ENCODE measurements at places on chromosomes 7 and 10.

GRCh38 chr7:78493401-78493800 is 694.8 kb downstream of the PHTF2 start:
- no peak for DNase-seq

DNA sequence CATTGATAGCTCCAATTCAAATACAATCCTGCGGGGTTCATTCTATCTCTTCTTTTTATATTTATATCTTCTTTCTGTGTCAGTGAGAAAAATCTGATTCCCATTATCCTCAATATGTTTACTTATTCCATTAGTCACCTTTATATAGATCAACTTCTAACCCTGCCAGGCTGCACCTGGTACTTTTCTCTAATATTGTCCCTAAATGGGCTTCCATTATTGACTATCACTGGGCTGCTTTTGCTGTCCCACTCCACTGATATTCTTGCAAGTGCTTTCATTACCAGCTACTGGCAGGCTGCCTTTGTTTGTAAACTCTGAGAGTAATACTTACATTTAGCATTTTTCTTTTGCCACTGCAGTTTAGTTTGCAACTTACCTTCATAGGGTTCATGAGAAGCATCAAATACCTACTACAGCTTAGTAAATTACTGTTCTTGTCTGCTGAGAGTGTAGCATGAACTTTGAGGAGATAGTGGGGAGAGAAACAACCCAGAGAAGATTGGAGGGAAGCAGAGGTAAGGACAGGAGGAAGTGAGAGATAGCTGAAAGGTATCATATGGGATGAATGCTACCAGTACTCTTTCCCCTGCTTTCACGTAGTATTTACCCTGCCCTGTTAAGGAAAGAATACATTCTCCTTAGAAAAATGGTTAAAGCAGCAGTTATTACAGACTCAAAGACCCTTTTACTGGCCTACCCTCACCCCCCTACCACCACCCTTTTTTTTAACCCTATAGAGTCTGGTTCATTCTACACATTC is 119.1 kb downstream of the PHTF2 start:
- DNase-seq = no peak

GRCh38 chr10:88994019-88994418 is 3.4 kb downstream of the FAS start:
- no peak for DNase-seq

DNA sequence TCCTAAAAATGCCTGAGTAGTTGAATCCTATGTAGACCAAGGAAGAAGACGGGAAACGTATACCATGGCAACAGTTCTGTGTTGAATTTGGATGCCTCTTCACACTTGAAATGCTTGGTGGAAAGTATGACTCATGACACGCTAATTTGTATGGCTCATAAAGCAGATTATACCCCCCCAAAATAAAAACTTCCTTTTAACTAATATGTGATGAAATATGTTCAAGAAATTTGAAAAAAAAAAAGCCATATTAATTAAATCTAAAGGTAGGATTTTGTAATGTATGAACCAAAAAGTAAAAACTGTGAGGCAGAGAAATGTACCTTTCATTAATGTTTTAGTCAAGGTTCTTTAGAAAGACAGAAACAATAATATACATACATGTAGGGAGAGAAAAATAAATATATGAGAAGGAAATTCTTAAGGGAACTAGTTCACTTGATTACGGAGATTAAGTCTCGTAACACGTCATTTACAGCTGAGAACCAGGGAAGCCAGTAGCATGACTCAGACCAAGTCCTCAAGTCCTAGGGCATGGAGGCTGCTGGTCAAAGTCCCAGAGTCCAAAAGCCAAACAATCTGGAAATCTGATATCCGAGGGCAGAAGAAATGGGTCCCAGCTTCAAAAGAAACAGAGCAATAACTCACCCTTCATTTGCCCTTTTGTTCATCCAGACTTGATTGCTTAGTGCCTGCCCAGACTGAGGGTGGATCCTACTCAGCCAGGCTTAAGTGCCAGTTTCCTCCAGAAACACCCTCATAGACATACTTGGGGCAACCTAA is 485.1 kb downstream of the SEMA3D start:
- no peak for DNase-seq

- no peak for DNase-seq
Observed at GRCh38 chr7:112503361-112503972, 22.7 kb downstream of the LSMEM1 start.

- no peak for DNase-seq
Observed at GRCh38 chr7:141992156-141992555, 3.5 kb upstream of the MGAM start.

DNA sequence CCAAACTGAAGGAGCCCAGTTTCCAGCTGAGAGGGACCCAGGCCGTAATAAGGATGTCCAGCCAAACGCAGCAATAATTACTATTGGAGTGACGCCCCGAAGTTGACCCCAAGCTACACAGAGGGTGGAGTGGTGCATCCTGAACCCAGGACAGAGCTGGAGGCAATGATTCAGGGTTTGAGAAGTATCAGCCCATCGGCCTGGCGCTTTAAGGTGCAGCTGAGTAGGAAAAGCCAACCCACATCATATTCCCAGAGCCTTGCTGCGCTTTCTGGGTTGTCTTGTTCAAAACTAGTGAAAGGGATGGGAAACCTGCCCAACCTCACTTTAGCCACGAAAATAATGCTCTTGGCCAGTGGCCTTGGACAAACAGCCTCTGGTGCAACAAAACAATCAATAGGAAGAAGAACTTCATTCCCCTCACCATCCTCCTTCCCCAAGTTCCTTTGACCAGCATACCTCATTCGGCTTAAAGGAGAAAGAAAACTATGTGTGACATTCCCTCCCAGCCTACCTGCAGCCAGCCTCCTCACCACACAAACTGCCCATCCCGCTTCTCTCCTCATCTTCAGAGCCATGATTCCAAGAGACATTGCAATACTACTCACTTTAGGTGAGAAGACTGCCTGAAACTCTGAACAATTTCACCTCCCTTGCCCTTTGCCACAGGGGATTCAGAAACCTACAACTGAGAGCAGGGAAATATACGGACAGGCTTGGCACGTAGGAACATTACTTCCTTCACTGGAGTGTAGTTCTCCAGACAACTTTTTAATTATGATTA is 217.2 kb upstream of the MKLN1 start:
- DNase-seq = no peak

DNA sequence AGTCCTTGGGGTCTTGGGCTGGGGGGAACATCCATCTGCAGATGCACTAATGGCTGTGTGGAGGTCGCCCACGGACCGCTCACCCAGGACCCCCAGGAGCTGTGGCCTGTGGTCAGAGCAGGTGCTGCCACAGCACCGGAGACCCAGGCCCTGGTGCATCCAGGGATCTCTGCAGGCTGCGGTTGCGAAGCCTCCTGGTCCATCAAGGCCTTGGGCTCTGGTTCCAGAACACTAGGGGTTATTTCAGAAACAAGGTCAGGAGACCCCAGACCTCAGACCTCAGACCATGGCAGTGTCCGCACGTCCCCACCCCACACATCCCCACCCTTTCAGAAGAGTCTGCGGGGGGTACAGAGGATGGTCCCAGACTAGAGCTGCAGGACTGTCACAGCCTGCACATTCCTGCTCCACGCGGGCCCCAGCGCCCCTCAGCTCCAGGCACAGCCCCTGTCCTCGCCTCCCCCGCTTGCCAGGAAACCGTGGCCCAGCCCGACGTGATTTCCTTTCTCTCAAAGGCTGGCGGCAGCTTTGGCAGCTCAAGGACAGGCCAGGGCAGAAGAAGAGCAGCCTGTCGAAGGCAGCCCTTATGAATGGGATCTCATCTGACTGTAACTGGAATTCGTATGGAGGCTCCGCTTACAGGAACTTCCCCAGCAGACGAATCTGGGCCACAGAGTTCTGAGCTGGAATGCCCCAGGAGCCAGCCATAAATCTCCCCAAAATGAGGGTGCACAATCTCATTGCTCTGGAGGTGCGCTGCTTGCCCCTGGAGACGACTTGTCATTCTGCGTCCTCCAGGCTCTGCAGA is 136.2 kb upstream of the RET start:
- no peak for DNase-seq

- no peak for DNase-seq
Observed at GRCh38 chr7:47666164-47666862, 84.4 kb upstream of the TNS3 start.

- DNase-seq = peak; percentile 5
Observed at GRCh38 chr10:77049896-77050295, 587.7 kb downstream of the KCNMA1 start.

DNA sequence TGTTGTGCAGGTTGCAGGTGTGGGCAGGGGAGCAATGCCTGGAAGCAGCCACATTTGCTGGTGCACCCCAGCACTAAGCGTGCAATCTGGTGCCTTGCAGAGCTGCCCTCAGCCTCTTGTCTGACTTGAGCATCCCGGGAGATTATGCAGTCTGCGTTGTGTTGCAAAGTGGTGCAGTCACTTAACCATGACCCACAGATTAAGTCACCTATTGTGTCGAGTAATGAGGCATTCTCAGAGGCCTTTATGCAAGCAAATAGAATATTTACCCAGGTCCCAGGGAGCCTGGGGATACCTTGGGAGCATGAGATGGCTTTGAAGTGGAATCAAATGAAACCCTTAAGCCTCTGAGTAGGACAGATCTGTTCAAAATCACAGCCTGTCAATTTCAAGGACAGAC is 529.0 kb downstream of the TYW1 start:
- no peak for DNase-seq

- DNase-seq = no peak
Observed at GRCh38 chr7:138023618-138024342, 21.9 kb upstream of the CREB3L2 start.

- no peak for DNase-seq
Observed at GRCh38 chr7:5139998-5140397, 50.0 kb upstream of the WIPI2 start.

GRCh38 chr7:5704534-5704922 is 76.9 kb downstream of the RNF216 start:
- DNase-seq = peak; percentile 41

DNA sequence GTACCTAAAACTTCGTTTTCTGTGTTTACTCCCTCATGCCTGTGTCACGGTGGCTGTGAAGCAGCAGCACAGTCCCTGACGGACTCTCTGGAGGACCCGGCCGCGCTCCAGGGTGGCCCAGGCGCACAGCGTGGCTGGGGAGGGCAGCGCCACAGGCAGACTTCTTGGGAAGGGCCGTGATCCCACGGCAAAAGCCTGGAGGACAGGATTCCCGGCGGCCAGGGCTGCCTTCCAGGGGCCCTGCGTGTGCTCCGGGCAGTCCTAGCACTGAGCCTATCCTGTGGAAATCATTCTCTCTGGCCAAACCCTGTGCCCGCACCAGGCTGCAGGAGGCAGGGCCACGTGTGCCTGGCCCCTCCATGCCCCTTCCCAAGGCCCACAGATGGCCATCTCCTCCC is 244.2 kb downstream of the MAD1L1 start:
- DNase-seq = no peak

DNA sequence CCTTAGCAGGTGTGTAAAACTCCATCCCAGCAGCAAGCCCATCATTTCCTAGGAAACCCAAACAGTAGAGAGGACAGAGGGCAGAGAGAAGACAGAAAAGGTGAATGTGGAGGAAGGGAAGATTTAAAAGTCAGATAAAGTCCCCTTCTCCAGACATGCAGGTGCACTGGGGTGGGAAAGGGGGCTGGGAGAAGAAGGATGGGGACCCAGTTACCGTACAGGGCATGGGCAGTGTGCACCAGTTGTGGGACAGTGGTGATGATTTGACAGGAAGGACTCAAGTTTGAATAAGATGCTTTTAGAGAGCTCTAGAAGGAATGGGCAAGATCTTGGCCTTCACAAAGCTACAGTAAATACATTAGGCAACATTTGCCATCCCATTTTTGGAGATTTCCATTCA is 110.7 kb upstream of the PLXNA4 start:
- no peak for DNase-seq

GRCh38 chr7:44887293-44887692 is 2.0 kb upstream of the PURB start:
- no peak for DNase-seq

DNA sequence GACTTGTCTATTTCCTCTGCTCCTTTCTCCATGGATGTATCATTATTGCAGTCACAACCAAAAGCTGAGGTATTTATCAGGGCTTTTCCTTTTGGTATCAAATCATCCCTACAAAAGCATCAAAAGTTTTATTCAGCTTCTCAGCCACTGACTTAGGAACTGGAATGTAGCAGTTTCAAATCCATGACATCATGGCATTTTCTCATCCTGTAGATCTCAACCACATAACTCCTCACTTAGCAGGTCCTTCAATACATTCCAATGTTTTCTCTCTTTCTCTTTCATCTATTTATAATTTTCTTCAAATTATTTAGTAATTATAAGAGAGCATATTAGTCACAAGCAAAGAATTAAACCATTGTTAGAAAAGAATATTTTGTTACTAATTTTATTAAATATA is 537.4 kb upstream of the SORCS1 start:
- no peak for DNase-seq

- DNase-seq = peak; percentile 40
Observed at GRCh38 chr7:121961089-121961867, 88.3 kb downstream of the PTPRZ1 start.

DNA sequence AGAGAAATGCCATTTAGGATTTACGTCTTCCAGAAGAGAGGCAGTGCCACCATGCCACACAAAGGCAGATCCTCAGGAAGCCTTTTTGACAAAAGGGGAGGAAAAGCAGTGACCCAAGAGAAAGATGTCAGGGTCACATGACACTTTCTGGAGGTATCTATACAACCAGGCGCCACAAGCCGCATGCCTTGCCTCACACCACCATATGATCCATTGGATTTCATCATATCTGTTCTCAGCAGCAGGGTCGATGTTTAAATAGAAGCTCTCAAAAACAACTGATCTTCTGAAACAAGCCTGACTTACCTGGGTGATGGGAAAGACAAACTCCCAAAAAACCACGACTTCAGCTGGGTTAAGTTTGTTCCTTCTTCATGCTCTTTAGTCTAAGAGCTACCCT is 52.5 kb upstream of the UNC5B start:
- DNase-seq = no peak

- DNase-seq = peak; percentile 86
Observed at GRCh38 chr10:126421756-126422256, 33.5 kb upstream of the ADAM12 start.

GRCh38 chr10:62961951-62962523 is 145.9 kb upstream of the EGR2 start:
- DNase-seq = no peak

DNA sequence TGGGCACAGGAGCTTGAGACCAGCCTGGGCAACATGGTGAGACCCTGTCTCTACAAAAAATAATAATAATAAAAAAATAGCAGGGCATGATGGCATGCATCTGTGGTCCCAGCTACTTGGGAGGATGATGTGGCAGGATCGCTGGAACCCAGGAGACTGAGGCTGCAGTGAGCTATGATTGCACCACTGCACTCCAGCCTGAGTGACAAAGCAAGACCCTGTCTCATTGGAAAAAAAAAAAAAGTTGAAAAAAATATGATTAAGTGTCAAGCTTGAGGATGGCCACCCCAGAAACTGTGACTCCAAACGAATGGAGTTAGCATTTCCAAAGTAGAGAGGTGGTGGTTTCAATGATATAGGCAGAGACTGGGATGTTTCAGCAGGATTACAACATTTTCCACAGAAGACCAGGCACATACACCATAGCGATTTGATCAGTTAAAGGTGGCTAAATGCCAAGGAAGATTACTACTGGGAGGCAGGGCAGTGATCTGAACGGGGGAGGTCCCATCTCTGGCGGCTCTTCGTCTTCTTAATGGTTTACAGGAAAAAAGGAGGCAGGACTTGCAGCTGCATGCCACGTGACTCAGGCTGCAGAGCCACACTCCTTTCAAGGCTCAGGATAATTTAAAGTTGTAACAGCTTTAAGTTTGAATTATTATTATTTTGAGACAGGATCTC is 250.6 kb upstream of the GALNT17 start:
- DNase-seq = no peak

GRCh38 chr7:48041653-48041970 is 6.3 kb downstream of the C7orf57 start:
- DNase-seq = peak; percentile 59
